ENCODE measurements at places on chromosomes 7 and 10. TPM values are rescaled to one million over a fixed set of nuclear protein-coding genes. Genes with fewer than 3 reads are reported as not detected.

- H3K27me3 ChIP-seq: no peaks in the 10 kb centered on the region
- no peaks in the 10 kb centered on the region for H3K4me1 ChIP-seq
- H3K36me3 ChIP-seq: no peaks in the 10 kb centered on the region
- DNase-seq: no peak
- no peak overlapping the region for H3K27ac ChIP-seq
Measured at GRCh38 chr10:89582022-89582421, 46.6 kb upstream of the SLC16A12 start.

DNA sequence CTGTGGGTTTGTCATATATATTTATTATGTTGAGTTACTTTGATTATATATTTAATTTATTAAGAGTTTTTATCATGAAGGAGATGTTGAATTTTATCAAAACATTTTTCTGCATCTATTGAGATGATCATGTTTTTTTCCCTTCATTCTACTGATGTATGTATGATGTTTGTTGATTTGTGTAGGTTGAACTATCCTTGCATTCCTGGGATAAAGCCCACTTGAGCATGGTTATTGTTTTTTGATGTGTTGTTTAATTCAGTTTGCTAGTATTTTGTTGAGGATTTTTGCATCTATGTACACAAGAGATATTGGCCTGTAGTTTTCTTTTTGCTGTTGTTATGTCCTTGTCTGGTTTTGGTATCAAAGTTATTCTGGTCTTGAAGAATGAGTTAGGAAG is 31.1 kb downstream of the SCART1 start:
- H3K27me3 ChIP-seq: no peaks in the 10 kb centered on the region
- no peak overlapping the region for H3K27ac ChIP-seq
- H3K36me3 ChIP-seq: no peaks in the 10 kb centered on the region
- H3K4me1 ChIP-seq: no peaks in the 10 kb centered on the region

The ARHGEF35 gene
- 2.6 TPM for total RNA-seq

The AGMO gene
- 2.9 TPM for total RNA-seq
